CD4-positive, alpha-beta memory T cell (primary cell): ENCODE measurements at places on chromosomes 4 and X.

- DNase-seq, result no peak
These were observed 3.3 kb downstream of the GASK1B start for GRCh38 chr4:158169506-158169905.

- DNase-seq, result no peak
These were observed 87.4 kb upstream of the ETNPPL start for GRCh38 chr4:108850219-108850649.

- DNase-seq, result no peak
These were observed 2.0 kb downstream of the GTPBP6 start for GRCh38 chrX:316351-317325.

DNA sequence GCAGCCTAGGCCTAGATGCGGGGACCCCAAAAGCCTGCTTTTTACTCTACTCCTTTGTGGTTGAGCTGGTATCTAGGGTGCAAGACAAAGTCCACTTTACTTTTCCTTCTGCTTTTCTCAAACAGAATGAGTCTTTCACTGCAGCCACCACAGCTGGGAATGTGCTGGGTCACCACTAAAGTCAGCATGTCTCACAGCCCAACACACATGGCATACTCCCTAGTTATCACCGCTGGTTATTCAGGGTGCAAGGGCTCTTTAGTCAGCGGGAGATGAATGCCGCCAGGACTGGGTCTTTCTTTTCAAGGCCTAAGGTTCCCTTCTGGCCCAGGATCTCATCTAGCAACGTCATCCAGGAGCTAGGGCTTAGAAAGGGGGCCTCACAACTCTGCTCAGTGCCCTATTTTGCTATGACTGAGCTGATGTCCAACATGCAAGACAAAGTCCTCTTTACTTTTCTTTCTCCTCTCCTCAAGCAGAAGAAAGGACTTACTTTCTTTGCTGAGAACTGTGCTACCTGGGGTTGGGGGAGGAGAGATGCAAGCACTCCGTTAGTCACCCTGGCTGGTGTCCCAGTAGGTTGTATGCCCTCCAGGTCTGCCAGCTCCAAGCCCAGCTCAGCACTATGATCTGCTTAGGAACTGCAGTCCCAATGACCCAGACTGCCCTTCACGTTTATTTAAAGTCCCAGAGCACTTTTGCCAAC is 22.9 kb upstream of the STPG2 start:
- no peak for DNase-seq

GRCh38 chr4:78692822-78693170 is 83.4 kb upstream of the BMP2K start:
- DNase-seq, result no peak

- no peak for DNase-seq
These were observed 5.1 kb downstream of the AP1S2 start for GRCh38 chrX:15849555-15849954.

- DNase-seq, result no peak
These were observed 482.4 kb downstream of the NAF1 start for GRCh38 chr4:162684371-162684700.

DNA sequence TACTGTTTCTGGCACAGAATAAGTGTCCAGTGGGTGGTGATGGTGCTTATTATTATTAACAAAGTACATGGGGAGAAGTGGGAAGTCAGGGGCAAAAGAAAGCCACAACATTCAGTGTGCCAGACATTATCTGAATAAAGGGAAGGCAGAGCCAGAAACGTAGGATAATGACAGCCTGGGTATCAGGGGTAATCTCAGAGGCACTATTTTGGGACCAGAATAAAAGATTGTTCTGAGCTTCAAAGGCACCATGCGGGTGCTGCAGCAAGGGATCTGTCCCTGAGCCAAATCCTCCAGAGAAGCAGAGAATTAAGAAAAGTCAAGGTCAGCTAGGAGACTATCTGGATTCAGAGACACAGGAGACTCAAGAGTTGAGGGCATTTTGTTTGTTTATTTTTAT is 328.8 kb upstream of the GATB start:
- no peak for DNase-seq

- DNase-seq, result no peak
These were observed 65.9 kb downstream of the MAD2L1 start for GRCh38 chr4:120000591-120001296.

DNA sequence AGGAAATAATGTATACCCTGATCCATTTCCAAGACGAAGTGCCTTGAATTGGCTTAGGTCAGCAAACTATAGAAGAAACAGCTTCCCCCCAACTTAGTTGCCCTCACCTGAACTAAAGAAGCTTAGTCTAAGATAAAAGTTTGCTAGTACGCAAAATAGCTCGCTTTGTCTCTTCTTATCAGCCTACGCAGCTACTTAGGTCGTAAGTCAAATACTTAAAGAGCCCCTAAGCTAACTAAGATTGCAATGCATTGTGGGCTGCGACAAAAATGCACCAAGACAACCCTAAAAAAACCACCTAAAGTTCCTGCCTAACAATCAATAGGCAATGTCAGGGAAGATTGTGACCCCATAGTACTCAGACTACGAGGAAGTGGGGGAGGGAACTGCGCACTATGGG is 12.8 kb downstream of the CLNK start:
- DNase-seq, result no peak

DNA sequence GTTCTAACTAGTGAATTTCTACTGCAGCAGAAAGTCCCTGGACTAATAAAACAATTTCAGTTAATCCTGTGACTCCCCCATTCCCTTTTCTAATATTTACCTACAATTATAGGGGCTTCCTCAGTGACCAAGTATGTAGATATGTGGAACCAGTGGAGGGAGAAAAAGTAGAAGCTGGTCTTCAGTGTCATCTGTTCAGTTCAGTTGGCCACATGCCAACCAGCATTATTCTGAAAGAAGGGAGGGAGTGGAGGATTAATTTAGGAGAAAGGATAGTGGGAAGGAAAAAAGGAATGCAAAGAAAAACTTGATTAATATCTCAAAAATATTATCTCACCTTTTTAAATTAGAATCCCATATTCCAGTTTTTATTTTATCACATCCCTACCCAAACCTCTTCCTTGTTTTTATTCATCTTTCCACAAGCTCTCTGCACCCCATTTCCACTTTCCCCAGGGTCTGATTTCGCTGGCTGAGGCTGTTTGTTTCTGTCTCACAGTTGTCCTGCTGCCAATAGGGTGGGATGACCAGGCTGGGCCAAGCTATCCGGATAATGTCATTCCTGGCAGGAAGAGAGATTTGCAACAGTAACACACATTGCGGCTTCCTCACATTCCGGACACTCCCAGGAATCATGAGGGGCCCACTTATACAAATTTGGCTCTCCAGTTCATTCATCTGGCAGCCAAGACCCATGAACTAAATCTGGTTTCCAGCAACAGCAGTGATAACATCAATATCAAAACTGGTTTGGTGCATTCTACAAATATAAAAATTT is 24.6 kb upstream of the ANTXR2 start:
- DNase-seq, result no peak

- no peak for DNase-seq
These were observed 57.7 kb upstream of the S100G start for GRCh38 chrX:16592194-16592770.

DNA sequence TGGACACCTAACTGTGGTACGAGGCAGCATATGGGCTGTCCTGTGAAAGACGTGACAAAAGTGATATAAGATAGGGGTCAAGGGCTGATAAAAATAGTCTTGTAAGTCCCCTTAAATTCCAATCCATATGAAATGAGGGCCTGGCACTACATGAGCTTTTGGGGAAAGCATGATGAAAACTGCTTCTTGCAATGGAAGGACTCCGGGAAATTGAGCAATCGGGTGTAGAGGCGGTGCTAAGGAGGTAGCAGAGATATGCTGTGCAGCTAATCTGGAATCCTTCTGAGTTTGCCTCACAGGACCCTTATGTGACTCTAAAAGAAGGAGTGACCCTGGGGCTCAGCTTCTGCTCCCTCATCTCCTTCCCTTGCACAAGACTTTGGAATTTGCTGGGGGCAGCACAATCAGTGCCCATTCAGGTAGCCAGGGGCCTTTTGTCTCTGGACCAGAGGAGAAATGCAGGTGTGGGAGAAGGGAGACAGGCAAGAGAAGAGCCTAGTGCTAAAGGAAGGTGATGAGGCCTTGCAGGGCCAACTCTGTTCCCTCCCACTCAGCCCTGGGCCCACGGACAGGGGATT is 12.8 kb downstream of the CLDN2 start:
- DNase-seq, result no peak

DNA sequence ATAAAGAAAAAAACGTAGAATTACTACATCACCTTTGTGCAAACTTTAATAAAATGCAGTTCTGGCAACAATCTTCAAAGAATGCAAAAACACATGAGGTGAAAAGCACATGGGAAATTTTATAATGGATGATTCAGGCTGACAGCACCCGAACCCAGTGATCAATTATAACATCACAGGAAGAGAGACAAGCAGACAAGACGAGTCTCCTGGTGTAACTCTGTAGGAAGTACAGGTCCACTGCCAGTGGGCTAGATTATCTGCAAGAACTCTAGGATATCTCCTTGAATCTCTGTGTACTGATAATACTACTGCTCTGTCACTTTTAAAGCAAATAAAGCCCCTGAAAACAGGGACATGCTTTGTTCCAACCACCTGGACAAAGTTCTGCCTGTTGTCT is 58.9 kb upstream of the NXF3 start:
- no peak for DNase-seq

DNA sequence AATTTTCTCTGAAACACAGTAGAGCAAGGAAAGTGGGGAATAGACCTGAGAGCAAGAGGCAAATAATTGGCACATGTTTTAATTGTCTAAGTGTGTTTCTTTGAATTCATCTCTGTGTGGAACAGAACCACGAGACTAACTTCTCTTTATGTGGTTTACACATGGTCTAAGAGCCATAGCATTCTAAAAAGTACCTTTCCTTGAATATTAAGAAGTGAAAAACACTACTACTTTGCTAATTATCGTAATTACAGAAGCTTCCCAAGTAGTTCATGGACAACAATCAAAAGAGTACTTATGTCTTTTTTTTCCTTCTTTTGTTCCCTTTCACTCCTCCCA is 2.9 kb upstream of the CYBB start:
- DNase-seq, result no peak

DNA sequence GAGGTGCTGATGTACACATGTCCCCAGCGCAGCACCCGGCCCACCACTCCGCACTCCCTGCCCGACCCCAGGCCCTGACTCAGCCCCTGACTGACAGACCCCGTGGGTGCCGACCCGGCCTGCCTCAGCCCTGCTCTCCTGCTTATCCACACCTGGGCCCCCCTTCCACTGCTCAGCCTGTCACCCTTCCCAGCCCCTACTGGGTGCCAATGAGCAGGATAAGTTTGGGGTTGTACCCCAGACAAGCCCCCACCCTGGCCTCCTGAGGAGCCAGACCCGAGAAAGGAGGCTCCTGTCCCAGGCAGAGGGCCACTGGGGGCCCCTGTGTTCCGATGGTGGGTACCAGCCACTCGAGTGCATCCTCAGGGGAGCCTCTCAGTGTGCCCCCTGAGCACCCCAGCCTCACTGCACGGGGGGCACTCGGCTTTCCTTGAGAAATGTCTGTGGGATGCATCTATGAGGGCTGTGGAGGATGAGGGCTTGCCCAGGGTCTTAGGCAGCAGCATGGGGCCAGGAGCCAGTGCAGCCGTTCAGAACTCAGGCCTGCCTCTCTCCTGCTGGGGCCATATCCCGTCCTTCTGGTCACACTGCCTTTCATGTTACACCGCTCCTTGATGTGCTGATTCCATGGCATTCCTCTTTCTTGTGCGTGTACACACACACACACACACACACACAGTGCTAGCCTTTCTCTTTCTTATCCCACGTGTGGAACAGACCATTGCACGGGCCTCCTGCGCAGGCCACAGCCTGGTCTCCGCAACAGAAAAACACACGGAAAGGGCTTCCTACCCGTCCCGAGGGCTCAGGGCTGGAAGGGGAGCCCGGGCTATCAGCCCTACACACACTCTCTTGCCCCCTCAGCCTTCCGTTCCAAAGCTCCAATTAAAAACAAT is 220.1 kb upstream of the PSAPL1 start:
- no peak for DNase-seq

DNA sequence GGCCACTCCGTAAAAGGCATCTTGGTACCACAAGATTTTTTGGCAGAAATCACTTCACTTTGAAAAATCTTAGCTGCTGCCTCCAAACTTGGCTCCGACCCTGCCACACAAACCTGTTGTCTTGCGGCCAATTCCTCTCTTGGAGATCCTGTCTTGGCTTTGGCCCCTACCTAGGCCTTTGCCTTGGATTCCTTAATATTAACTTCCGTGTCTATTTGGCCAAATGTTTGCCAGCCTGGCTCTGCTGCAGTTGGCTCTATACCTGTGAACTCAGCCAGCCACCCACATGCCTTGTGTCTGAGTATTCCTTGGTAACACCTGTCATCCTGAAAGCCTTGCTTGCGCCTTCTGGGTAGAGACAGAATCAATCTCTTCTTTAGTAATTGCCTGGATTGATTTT is 12.5 kb downstream of the GRXCR1 start:
- DNase-seq, result no peak

- DNase-seq, result no peak
These were observed 39.2 kb upstream of the PLS3 start for GRCh38 chrX:115521741-115522140.

GRCh38 chr4:74794382-74795010 is at the start of gene BTC:
BTC (minus strand) TSS chr4:74794523; CDS start chr4:74794325, 198 bp downstream.
- no peak for DNase-seq
